ENCODE measurements at places on chromosomes 2 and 18.

- DNase-seq = no peak
Measured at GRCh38 chr18:933082-933481, 28.4 kb downstream of the ADCYAP1 start.

DNA sequence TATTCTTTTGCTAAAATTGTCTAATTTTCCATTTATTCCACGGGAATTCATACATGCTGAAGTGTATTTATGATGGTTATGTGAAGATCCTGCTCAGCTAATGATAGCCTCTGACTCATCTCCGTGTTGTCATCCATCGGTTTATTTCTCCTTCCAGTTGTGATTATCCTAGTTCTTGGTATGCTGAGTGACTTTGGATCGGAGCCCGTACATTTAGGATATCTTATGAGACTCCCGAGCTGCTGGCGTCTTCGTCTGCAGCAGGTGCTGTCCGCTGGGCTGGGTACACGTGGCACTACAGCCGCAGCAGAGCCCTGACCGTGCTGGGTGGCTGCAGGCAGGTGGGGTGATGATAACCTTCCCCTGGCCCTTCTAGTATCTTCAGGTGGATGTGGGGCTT, 40.1 kb upstream of the GALR1 start:
- DNase-seq = no peak

- no peak for DNase-seq
Measured at GRCh38 chr2:168573128-168573903, 117.2 kb downstream of the CERS6 start.

DNA sequence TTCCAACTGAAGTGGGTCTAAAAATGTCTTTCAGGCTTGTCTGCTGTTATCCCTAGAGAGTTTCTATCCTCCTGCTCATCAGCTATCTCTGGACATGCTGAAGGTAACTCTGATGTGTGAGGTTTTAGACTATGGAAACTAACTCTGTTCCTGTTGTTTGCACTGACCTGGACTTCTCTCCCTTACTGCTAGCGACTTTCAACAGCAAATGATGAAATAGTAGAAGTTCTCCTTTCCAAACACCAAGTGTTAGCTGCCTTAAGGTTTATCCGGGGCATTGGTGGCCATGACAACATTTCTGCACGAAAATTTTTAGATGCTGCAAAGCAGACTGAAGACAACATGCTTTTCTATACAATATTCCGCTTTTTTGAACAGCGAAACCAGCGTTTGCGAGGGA, 26.9 kb downstream of the RMC1 start:
- no peak for DNase-seq

Data from activated CD4-positive, alpha-beta T cell treated with anti-CD3 and anti-CD28 coated beads, Interleukin-2, Interleukin-6, amounts not matched to agents 100 ng/mL and 50 ng/mL, durations not matched to agents 16 hours and 8 hours (primary cell).